ENCODE measurements at places on chromosomes 7 and 10.

DNA sequence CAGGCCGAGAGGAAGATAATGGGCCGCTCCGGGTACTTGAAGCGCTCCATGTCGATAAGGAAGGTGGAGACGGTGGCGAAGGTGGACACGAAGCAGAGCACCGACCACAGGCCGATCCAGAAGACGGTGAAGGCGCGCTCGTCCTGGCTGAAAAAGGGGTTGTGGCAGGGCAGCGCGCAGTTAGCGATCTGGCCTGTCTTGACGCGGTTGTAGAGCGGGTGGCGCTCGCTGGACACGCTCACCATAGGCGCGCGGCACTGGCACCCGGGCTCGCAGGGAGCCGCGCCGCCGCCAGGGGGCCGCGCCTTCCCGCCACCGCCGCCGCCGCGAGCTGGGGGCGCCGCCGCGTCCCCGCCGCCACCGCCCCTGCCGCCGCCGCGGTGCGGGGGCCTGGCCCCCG is 1.6 kb downstream of the FZD8 start:
- DNase-seq = peak; percentile 77

GRCh38 chr7:35418716-35419390 is 165.0 kb upstream of the TBX20 start:
- DNase-seq = no peak

DNA sequence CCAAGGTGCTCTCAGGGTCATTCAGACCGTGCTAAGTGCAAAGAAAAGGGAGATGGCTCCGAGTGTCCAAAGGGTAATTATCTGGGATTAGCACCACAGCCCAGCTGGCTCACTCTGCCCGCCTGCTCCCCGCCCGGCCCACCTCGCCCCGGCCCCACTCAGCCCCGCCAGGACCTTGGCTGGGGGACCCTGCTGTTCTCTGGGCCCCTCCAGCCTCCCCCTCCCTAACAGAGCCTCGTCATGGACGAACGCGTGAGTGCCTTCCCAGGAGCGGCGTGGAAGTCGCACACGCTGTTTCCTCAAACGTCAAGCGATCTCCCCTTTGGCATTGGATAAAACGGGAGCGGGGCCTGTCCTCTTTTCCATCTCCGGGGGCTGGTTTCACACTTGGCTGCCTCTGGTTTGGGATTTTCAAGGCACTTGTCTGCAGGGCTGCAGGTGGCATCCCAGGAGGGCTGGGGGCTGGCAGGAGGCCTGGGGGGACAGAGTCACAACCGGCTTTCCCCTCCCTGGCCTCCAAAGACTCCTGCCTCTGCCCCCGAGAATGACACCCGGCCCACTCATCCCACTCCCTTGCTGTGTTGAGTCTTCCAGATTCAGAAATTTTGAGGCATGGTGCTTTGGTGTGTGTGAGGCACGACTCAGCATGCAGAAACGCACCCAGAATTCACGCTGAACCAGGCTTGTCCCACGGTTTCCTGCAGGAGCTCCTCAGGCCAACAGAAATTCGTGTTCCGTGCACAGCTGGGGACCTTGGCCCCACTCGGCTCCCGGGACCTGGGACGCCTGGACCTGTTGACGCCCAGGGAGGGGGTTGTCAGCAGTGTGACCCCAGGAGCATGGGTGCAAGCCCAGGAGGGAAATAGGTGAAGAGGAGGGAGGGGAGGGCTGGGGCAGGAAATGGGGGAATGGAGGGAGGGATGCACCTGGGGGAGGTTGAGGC is 110.0 kb downstream of the PDGFA start:
- no peak for DNase-seq

GRCh38 chr7:157158400-157158799 is 19.7 kb downstream of the UBE3C start:
- no peak for DNase-seq

DNA sequence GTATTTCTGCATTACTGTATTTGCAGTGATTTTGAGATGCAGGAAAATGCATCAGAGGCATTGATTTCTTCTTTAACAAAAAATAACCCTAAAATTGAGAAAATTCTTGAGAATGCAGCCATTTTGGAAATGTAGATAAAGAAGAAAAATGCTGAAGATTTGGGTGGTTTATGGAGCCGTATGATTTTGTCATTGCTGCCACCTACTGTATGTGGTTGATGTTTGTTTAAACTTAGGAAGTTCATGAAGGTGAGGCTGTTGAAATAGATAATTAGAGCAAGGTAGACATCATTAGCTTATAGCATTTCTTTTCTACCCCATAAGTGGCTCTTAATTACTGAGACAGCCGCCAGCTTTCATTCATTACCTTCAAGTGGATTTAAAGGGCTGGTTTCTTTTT is 92.1 kb upstream of the SAMD8 start:
- no peak for DNase-seq

GRCh38 chr7:79610748-79611304 is 157.4 kb upstream of the MAGI2 start:
- no peak for DNase-seq

DNA sequence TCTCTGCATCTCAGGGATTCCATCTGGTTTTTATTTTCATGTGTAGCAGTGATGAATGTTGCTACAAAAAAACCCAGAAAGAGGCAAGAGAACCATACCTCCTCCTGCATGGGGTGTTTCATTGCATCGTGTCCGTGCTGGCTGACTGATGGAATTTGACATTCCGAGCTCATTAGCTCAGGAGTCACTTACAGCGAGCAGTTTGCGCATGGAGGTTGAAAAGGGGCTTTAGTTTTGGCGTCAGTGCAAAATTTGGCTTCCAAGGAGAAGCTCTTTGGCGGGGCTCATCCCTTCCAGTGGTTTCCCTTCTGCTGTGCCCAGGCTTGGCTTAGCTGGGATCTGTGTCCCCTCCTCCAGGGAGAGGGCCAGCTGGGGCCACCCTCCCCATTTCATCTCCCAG is 25.8 kb downstream of the EMX2 start:
- no peak for DNase-seq

DNA sequence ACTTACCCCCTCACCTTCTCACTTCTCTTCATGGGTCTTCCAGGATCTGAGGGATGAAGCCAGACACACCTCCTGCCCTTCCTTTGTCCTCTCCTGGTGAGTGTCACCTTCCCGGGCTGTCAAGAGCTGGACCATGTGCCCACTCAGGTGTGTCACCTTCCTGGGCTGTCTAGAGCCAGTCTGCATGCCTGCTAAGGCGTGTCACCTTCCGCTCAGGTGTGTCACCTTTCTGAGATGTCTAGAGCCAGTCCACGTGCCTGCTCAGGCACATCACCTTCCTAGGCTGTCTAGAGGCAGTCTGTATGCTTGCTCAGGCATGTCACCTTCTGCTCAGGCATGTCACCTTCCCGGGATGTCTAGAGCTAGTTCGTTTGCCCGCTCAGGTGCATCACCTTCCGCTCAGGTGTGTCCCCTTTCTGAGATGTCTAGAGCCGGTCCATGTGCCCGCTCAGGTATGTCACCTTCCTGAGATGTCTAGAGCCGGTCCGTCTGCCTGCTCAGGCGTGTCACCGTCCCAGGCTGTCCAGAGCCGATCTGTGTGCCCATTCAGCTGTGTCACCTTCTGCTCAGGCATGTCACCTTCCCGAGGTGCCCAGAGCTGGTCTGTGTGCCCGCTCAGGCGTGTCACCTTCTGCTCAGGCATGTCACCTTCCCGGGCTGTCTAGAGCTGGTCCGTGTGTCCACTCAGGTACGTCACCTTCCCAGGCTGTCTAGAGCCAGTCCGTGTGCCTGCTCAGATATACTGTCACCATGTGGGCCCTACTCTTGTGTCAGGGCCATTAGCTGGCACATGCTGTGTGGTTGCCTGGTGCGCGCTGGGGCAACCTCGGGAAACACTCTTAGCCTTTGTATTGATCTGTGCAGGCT is 245.3 kb downstream of the EBF3 start:
- DNase-seq = no peak

DNA sequence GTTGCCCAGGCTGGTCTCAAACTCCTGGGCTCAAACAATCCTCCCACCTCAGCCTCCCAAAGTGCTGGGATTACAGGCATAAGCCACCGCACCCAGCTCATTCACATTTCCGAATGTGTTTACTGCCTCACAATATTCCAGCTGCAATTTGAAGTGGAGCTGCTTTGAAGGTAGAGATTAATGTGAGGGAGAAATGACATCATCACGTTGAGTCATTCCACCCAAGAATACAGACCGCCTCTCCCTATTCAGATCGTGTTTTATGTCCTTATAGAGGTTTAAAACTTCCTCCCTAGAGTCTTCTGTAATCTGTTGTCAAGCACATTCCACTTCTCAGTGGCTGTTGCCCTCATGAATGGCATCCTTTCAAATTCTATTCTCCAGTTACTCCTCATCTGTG is 100.4 kb upstream of the PDGFA start:
- DNase-seq = no peak

DNA sequence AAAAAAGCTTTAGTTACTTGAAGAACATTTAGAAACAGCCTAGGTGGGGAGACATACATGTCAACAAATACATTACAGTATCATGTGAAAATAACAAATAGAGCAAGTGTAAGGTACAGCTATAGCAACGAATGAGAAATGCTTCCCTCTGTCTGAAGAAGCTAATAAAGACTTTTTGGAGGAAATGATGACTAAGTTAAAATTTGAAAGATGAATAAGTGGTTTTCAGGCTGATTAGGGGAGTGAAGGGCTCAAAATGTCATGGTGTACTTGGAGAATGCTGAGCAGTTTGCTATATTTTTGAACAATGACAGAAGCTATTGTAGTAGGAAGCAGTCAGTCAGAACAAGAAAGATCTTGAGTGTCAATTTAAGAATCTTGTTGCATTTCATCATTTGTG is 2.8 kb upstream of the ARMC3 start:
- DNase-seq = no peak

DNA sequence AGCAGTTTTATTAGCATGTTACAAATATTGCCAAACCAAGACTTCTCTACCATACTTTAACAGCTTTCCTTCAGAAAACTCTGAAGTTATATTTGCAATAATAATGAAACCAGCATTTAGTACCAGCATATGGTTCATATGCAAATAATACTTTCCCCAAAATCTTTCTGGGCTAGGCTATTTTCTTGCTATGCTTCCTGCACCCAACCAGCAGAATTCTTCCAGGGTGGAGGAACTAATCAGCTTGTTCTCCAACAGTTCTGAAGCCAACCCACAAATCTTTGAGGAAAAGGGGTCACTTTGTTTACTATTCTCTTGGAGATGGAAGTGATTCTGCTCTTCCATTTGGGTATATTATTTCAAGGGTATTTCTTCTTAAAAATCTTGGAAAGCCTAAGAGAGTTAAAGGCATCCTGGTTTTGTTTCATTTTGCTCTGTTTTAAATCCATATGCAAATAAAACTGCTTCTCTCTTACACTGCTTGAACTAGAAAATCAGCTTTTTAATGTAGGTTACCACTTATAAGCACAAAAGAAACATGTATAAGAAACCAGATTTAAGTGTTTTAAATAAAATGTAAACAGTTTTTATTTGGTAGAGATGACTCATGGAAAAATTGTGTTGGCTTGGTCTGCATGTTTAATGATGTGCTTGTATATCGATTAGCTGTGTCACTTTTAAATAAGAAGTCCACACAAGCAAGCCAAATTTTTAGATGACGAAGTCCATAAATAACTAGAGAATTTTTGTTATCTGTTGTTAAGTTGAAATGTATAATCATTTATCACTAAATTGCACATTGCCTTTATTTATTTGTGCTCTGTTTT is 103.7 kb downstream of the HECTD2 start:
- DNase-seq = no peak

DNA sequence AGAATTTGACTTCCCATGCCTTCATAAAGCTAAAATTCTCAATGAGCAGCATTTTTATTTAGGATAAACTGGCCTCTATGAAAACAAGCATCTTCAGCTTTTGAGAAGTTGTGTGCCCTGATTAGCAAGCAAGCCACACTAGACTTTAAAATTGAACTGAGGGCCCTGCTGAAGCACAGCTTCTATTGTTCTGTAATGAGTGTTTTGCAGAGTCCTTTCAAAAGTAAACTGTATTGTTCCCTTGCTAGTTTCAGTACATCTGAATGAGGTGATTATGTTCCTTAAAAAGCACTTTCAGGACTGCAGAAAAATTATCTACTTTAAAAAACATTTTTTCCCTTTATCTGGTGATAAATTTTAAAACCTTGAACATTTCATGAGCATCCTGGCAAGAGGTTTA is 113.3 kb upstream of the PRPS1L1 start:
- no peak for DNase-seq

- DNase-seq = no peak
Observed at GRCh38 chr7:108016841-108017775, 14.1 kb upstream of the LAMB1 start.

DNA sequence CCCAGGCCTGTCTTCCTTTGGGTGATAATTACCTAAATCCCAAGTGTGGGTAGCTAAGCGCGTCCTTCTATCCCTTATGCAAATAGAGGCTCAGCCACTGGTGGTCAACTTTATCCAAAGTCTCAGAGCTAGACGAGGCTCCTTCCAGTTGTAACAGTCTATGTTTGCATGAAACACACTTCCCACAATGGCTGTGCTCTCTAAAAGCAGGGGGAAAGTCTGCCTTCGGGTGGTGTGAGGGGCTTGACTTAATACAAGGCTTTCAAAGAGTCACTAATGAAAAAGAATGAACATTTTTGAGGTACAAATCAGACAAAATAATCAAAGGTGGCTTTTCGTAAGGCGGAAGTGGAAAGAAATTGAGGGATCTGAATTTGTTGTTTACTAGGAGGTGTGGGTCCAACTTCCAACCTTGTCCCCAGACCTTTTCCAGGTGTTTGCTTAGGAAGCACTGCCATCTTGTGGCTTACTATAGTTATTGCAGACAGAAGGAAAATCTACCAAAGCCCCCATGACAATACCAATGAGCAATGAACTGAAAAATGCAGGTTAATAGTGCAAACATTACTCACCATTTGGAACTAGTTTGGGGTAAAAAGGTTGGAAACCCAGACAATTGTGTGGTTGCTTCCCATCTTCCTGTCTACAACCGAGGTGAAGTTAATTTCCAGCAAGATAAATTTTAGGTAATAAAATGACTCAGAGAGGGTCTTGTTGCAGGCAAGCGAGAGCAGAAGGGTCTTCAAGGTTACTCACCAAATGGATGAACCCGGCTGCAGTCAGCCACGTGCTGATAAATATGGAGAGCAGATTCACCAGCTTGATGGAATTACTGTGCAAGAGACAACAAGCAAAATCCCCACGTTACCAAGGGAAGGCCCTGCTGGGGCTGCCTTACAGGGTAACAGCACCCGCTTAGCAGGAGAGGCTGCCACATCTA is 525.7 kb downstream of the KCNMA1 start:
- no peak for DNase-seq

GRCh38 chr7:98278408-98278807 is 3.1 kb upstream of the BRI3 start:
- no peak for DNase-seq
